ENCODE measurements at places on chromosomes 13 and 19.
A peak's percentile ranks its signal among the peaks of the same experiment; 100 is the strongest.

DNA sequence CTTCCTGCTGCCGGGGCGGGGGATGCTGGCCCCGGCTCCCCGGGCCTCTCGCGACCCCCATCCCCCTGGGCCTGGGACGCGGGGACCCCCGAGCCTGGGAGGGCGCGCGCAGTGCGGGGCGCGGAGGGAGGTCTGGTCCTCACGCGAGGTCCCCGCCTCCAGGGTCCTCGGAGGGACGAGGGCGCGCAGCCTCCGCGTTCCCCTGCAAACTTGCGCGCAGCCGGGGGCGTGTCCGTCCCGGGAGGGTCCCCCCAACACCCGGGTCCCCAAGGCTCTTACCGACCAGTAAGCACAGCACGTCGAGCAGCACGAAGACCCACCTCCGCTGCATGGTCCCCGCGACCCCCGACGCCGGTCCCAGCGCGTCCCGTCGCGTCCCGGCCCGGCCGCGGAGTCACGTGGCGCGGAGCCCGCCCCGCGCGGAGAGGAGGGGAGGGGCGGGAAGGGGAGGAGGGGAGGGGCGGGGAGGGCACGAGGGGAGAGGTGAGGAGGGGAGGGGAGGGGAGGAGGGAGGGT, at the start of gene PLPP2:
PLPP2 (minus strand) TSS at position 398 of the 516 bp plus-strand sequence; CDS start at position 331, 67 bp downstream.
- DNase-seq, result no peak

DNA sequence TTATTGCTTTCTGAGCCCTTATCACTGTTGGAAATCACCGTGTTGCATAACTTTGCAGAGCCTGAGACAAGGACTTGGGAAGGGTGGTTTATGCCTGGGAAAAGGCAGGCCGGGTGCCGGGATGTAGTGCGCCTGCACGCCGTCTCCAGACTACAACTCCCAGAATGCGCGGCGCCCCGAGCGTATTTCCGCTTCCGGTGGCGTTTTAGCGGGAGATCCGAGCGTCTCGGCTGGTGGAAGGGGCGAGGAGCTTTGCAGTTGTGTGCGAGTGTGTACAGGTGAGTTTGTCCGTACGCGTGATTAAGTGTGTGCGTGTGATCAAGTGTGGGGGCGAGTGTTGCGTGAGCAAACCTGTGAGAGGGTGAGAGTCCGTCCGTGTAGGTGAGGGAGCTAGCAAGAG, 75.4 kb downstream of the PEG3 start:
- DNase-seq, result no peak

DNA sequence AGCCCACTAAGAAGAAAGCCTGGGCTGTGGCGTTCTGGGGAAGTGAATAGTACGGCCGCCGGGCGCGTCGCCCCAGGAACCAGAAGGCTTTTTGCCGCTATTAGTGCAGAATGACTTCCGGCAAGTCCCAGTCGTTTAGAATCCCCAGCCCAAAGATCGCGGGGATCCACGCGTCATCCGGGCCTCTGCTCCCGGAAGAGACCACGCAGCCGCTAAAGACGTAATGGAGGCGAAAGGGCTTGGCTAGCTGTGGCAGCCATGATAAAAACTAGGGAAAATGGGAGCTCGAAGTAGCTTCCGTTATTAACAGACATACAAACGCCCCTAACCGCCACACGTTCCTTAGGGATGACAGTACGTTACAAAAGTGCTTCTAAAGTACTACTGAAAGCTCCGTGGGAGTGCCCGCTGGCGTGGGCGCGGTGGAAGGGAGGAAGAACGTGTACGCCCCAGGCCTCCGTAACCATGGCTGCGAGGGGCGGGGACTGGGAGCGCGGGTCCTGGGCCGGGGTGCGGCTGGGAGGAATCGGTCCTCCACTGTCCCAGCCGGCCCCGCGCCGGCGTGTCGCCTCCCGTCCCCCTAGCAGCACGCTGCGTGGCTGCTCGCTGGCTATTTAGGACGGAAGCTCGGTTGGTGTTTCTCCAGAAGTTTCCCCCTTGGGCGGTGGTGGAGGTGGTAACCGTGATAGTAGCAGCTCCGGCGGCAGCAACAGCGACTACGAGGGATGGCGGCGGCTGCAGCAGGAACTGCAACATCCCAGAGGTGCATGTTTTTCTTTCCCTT, at the start of gene SUGT1:
SUGT1 (plus strand) TSS at position 641 of the 784 bp plus-strand sequence; CDS start at position 726, 85 bp downstream.
- peak; percentile 100 for DNase-seq

GRCh38 chr19:43738780-43739211, 16.0 kb downstream of the SMG9 start:
- no peak for DNase-seq

DNA sequence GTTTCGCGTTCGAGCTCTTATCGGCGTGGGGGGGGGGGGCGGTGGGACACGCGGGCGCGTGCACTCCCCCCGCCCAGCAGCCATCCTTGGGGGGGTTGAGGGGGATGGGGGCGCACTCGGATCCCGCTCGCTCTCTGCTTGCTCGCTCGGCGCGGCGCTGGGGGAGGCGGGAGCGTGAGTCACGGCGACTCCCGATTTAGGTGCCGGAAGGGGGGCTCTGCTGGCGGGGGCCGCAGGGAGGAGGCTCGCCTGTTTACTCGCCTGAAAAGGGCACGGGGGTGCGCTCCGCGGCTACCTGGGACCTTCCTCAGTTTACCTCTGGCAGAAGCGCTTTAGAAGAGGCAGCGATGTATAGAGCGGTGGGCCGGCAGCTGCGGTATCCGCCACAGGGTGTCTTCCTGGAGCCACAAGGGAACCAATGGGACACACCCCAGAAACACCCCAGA, 1.1 kb upstream of the PDE4A start:
- no peak for DNase-seq

GRCh38 chr19:24101459-24102115, 14.6 kb downstream of the ZNF254 start:
- no peak for DNase-seq

DNA sequence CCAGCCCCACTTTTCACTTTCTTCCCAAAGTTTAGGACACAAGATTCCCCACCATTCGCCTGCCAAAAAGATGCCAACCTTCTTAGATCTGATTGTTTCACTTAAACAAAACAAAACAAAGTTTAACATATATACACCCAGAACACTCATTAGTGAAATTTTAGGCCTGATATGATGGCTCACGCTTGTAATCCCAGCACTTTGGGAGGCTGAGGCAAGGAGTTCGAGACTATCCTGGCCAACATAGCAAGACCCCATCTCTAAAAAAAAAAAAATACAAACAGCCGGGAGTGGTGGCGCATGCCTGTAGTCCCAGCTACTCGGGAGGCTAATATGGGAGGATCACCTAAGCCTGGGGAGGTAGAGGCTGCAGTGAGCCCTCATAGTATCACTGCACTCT, 4.9 kb downstream of the PGPEP1 start:
- DNase-seq, result no peak

DNA sequence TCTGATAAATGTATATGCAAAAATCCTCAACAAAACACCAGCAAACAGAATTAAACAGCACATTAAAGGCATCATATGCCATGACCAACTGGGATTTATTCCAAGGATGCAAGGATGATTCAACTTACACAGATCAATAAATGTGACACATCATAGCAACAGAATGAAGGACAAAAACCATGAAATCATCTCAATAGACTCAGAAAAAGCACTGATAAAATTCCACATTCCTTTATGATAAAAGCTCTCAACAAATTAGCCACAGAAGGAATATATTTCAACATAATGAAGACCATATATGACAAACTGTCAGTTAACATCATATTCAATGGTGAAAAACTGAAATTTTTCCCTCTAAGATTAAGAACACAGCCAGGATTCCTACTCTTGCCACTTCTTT, 691.6 kb downstream of the DIAPH3 start:
- no peak for DNase-seq

GRCh38 chr13:39197647-39198007, 159.4 kb downstream of the NHLRC3 start:
- no peak for DNase-seq

DNA sequence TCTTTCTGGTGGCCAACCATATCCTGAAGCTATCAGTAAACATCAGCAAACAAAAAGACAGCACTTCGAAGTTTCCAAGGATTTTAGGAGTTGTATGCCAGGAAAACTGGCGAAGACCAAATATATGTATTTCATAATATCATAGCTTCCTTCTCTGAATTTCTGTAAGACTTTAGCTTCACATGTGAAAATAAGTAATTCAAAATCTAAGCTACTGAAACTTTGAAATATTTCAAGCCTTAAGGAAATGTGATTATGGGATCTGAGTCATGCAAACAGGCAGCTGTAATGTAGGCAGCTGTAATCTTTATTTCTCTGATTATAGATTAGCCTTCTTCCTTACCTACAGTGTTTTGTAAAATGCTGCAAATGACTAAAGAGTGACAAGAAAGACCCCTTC, 70.7 kb upstream of the ANKRD10 start:
- DNase-seq, result no peak

- DNase-seq, result no peak
These were observed 88.6 kb downstream of the UBL3 start for GRCh38 chr13:29761815-29762214.

- no peak for DNase-seq
These were observed 77.2 kb upstream of the PABPC3 start for GRCh38 chr13:25018729-25019115.

GRCh38 chr13:67277581-67277980, 47.4 kb upstream of the PCDH9 start:
- DNase-seq, result no peak

DNA sequence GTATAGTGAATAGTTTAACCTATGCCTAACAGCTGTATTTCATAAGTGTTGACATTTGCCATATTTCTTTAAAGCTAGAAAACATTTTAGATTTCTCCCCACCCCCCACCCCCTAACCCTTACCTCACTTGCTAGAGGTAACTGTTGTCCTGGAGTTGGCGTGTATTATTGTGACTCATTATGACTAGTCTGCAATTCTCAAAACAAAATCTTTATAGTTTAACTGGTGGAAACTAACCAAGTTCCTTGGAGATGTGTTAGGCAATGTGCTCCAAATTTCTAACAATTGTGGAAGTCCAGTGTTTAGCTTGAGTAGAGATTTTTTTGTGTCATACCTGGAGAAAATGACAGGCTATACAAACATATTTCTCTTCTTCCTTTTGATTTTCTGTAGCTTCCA, 38.0 kb downstream of the KCTD4 start:
- no peak for DNase-seq

GRCh38 chr13:109548374-109548773, 238.0 kb downstream of the IRS2 start:
- no peak for DNase-seq

DNA sequence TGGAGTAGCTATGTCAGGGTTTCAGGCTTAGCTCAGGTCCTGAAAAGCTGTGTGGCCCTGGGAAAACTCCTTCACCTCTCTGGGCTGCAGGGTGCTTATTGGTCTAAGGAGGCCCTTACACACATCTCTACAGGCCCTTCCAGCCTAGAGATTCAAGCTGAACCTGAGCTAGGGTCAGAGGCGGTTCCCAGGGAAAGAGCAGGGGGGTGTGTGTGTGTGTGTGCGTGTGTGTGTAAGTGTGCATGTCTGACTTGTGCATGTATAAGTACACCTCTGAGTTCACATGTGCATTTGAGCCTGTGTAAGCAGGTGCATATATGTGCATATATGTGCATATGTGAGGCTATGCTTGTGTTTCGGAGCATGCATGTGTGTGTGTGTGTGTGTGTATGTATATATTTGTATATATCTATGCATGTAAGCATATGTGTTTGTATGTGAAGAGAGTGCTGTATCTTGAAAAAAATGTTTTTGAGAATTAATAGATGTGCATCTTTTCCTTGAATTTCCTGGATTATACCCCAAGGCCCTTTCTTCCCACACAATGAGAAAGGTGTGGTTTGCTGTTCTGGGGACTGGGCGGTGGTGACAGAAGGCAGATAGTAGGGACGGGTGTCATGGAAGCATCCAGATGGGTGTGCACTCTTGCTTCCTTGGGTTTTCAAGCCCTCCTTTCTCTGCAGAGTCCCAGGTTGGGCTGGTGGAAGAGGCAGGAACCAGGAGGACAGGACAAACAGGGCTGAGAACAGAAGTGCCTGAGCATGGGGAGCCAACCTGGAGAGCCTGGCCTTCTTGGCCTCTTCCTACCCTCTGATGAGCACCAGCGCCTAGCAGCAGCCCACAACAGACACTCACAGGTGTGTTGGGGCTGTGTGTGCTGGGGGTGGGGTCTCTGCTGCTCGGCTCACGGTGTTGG, 150.3 kb upstream of the TSHZ3 start:
- DNase-seq, result no peak

GRCh38 chr13:26698392-26699196, 62.0 kb downstream of the GPR12 start:
- DNase-seq, result peak; percentile 68

GRCh38 chr19:50924586-50924985, 13.4 kb upstream of the KLK4 start:
- no peak for DNase-seq

DNA sequence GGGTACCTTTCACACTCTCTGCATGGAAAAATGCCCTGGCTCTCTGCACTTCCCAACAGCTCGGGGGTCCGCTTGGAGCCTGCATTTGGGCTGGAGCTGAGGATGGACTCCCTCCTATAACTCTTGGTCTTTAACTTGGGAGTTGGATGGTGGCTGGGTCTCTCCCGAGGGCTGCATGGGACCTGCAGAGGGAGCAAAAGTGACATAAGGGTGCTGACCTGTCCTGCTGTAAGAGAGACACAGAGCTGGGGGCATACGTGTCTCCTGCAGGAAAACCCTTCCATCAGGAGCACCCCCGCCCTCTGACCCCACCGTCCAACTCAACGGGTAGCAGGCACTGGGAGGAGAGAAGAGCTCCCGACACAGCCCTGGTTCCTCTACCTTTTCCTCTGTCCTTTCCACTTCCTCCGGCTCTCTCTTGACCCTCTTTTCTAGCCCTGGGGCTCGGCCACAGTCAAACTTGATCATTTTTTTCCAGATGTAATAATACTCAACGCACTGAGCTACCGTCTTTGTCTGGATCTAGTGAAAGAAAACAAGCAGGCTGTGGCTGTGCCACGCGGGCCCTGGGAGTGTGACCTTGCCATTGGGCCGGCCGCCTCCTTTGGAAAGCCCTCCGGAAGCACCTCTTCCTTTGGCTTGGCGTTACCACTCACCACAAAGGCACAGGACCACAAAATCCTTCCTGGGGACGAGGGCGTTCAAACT, 6.8 kb upstream of the NAPA start:
- DNase-seq, result peak; percentile 46

DNA sequence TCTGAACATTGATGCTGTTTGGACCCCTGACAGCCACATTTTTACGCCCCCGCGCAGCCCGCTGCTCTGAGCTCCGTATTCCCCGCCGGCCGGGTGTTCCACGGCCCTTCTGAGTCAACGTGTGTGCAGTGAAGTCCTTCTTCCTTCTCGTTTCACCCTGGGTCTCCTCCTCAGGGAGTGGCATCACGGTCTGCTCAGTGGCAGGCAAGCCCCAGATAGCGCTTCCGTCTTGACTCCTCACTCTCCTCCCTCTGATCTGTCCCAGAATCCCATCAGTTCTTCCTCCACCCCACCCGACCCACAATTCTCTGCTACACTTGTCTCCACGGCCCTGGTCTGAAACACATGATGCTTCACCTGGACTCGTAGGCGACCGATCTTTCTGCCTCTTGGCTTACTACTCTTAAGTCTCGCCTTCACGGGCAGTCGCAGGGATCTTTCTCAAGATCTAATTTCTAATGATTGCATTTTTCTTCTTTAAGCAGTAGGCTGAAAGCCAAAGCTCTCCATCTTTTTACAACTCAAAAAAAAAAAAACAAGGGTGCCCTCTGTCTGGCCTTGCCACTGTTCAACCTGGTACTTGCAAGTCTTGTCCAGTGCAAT, 33.9 kb downstream of the CCNE1 start:
- DNase-seq, result peak; percentile 26
